Left ventricle myocardium inferior (tissue), 1 donor: ENCODE measurements at places on chromosomes 11 and 22. TPM values are rescaled to one million over a fixed set of nuclear protein-coding genes. Genes with fewer than 3 reads are reported as not detected.
A peak's percentile ranks its signal among the peaks of the same experiment; 100 is the strongest.

GRCh38 chr11:134945993-134946392, 534.0 kb upstream of the B3GAT1 start:
- no peak for DNase-seq
- no peak overlapping the region for H3K27ac ChIP-seq
- H3K4me1 ChIP-seq, result peaks cover 17% of the 10 kb centered on the region
- peaks cover 49% of the 10 kb centered on the region for H3K27me3 ChIP-seq
- no peaks in the 10 kb centered on the region for H3K36me3 ChIP-seq

DNA sequence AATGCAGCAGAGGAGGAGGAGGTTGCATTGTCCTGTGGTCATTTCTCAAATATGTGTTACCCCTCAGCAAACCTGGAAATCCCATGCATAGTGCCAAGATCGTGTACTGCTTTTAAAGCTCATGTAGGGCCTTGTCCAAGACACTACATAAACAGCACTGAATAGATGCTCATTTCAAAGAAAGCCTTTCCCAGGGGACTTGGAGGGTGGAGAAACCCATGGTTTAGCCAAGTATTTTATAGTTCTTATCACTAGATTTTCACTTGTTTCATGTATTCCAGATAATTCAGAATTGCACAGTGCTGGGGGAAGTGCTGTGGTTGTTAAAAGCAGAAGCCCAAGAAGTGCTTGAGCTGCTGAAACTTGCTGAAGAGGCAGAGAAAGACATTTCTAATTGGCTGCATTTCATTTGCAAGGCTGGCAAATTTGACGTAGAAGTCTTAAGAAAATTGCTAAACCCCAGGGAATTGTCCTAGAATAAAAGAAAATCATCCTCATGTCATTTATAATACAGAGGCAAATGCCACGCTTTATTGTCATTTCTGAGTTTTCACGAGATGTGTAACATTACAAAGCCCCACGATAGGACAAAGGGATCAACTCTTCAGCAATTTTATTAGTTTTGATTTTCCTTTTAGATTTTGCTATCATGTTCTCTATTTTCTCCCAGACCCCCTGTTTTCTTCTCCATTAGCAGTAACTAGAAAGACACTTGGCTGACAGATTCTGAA, 20.1 kb downstream of the CSRP3 start:
- peaks cover 19% of the 10 kb centered on the region for H3K4me1 ChIP-seq
- H3K27me3 ChIP-seq, result no peaks in the 10 kb centered on the region
- H3K27ac ChIP-seq, result no peak overlapping the region
- H3K36me3 ChIP-seq, result peaks cover 45% of the 10 kb centered on the region

GRCh38 chr22:37896181-37896592, 9.9 kb upstream of the MICALL1 start:
- no peaks in the 10 kb centered on the region for H3K36me3 ChIP-seq
- no peaks in the 10 kb centered on the region for H3K27me3 ChIP-seq
- H3K4me3 ChIP-seq, result no peak overlapping the region
- H3K27ac ChIP-seq, result peak overlapping the region; percentile 72
- no peak for DNase-seq
- peaks cover 48% of the 10 kb centered on the region for H3K4me1 ChIP-seq

DNA sequence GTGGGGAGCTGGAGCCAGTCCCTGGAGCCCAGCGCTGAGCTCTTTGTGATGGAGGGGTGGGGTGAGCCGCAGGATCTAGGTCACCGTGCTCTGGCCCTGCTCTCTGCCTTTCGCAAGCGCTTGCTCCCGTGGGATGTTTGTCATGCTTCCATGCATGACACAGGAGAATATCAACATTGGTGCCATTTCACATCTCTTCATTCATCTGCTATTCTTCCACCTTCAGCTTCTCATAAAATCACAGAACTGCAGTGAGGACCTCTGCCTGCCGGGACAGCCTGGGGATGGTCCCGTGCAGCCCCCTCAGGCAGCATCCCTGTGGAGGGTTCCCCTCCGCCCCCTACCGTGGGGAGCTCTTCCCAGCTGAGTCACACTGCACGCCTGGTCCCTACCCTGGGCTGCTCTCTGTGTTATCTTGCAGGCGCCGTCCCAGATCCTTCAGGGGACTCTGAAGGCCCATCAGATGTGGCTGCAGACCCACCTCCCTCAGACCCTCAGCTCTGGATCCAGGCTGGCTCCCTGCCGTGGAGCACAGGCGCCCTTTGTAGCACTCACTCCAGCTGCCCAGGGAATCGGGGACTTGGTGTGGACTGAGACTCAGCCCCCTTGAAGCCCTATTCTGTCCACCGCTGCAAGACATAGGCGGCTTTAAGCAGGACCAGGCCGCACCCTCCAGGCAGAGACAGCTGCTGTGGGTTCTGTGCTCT, 5.1 kb upstream of the SEPTIN5 start:
- peak; percentile 66 for DNase-seq
- H3K27ac ChIP-seq, result no peak overlapping the region
- H3K27me3 ChIP-seq, result peaks cover 50% of the 10 kb centered on the region
- H3K4me3 ChIP-seq, result no peak overlapping the region
- peaks cover 15% of the 10 kb centered on the region for H3K4me1 ChIP-seq
- H3K36me3 ChIP-seq, result no peaks in the 10 kb centered on the region

DNA sequence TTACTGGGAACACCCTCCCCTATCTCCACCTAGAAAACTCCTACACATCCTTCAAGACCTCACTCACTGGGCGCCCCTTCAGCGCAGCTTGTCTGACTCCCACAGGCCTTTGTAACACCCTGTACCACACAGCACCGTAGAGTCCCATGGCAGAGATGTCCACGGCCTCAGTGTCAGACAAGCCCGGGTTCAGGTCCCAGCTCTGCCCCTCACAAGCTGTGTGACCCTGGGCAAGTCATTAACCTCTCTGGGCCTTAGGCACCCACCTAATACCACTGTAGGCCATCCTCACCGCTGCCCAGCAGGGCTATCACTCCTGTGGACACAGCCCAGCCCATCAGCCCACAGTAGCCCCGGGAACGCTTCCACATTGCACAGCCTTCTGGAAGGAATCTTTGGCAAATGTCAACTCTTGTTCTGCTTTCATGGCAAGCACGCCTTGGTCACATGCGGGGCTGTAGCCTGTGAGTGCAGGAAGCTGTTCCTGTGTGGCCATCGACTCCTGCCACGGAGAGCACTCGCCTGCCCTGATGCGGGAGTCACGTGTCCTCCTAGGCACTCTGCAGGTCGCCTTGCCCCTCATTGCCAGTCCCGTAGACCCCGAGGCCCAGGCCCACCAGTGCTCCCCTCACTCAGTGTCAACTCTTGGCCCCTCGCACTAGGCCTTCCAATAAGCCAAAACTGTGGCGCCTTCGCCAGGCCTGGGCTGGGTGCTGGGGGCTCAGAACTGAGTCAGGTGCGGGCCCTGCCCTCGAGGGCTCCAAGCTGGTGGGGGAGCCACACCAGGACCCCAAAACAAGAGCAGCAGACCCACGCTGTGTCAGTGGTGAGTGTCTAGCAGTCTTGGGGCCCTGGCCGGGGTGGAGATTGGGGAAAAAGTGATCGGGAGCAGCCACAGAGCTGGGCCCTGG, 32.9 kb upstream of the RFPL3 start:
- DNase-seq, result no peak
- H3K27ac ChIP-seq, result no peak overlapping the region
- H3K27me3 ChIP-seq, result peaks cover 16% of the 10 kb centered on the region
- H3K36me3 ChIP-seq, result no peaks in the 10 kb centered on the region

DNA sequence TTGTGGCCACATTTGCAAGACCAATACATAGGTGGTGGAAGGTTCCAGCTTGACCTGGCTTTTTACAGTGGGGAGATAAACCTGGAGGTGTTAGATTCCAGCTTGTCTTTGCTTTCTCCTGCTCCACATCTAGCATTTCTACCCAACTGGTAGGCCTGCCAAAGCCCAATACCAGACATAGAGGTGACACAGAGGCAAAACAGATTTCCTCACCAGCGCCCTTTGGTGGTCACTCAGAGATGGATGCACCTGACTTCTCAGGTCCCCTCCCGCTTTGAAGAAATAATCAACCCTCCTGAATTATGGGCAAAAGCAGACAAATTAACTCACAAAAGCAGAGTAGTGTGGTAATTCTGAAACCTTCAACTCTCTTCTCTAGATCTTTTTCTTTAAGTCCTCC, 1356.2 kb downstream of the FAM181B start:
- H3K36me3 ChIP-seq, result no peaks in the 10 kb centered on the region
- H3K27me3 ChIP-seq, result no peaks in the 10 kb centered on the region
- no peak for DNase-seq
- no peak overlapping the region for H3K4me3 ChIP-seq
- H3K27ac ChIP-seq, result no peak overlapping the region

GRCh38 chr11:92111287-92111686, 113.3 kb upstream of the FAT3 start:
- H3K27ac ChIP-seq, result no peak overlapping the region
- no peaks in the 10 kb centered on the region for H3K36me3 ChIP-seq
- H3K4me3 ChIP-seq, result no peak overlapping the region
- peaks cover 6% of the 10 kb centered on the region for H3K27me3 ChIP-seq
- H3K4me1 ChIP-seq, result no peaks in the 10 kb centered on the region
- DNase-seq, result no peak

GRCh38 chr11:15278128-15278527, 163.4 kb downstream of the INSC start:
- no peak overlapping the region for H3K27ac ChIP-seq
- DNase-seq, result no peak
- H3K36me3 ChIP-seq, result no peaks in the 10 kb centered on the region
- H3K27me3 ChIP-seq, result peaks cover 27% of the 10 kb centered on the region
- H3K4me1 ChIP-seq, result no peaks in the 10 kb centered on the region

DNA sequence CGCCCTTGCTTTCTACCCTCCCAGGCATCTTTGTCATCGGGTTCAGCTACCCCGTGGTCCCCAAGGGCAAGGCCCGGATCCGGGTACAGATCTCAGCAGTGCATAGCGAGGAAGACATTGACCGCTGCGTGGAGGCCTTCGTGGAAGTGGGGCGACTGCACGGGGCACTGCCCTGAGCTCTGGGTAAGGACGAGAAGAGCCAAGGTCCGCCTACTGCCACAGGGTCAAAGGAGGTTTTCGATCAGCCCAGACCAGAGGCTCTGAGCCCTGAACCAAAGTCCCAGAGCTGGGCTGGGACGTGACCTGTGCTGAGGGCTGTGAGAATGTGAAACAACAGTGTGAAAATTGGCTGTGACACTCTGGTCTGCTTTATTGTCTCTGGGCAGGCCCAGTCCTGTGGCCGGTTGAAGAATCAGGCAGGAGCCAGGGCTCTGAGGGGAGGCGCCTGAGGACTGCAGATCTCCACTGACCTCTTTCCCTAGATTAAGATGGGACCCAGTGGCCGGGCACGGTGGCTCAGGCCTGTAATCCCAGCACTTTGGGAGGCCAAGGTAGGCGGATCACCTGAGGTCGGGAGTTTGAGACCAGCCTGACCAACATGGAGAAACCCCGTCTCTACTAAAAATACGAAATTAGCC, 6.5 kb upstream of the GALR3 start:
- DNase-seq, result no peak
- peaks cover 20% of the 10 kb centered on the region for H3K4me1 ChIP-seq
- H3K4me3 ChIP-seq, result no peak overlapping the region
- H3K27ac ChIP-seq, result no peak overlapping the region
- H3K36me3 ChIP-seq, result peaks cover 14% of the 10 kb centered on the region

DNA sequence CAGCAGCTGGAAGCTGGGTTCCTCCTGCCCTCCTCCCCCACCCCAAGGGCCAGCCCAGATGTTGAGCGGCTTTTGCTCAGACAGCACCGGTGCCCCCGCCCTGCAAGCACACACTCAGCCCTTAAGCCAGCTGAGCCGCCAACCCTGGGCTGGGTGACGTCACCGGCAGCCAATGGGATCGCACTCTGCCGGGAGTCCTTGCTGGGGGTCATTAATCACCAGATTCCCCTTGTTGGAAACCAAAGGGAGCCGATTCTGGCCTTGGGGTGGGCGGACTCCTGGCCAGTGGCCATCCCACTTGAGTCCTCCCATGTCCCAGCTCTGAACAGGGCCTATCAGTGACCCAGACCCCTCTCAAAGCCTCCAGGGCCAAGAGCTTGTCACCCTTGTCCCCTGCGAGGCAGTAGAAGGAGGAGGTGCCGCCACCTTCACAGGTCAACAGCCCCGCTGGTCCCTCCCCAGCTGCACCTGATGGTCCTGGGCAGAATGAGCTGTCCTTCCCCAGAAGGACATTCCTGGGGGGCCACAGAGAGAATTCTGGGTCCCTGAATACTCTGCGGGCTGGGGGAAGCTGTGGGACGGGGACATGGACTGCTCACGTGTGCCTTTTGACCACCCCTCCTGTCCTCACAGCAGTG, 7.4 kb downstream of the DUSP8 start:
- H3K4me3 ChIP-seq, result no peak overlapping the region
- peak overlapping the region; percentile 76 for H3K27ac ChIP-seq
- no peaks in the 10 kb centered on the region for H3K27me3 ChIP-seq
- peak; percentile 75 for DNase-seq

DNA sequence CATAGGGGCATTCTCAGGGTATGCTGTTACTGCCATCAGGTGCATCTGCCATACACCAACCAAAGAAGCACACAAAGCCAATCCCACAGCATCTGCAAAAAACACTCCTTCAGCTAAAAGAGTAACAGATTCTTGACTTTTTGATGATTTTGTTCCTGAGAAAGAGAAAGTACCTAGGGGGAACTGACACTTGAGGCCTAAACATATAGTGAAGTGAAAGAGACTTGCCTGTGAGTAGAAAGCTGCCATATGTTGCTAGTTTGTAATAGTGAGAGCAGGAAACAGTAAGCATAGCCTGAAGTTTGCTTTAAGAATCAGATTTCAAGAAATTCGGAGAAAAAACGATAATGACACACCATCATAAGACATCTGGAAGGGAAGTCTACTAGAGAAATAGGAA, 97.9 kb upstream of the CTSC start:
- no peaks in the 10 kb centered on the region for H3K4me1 ChIP-seq
- H3K4me3 ChIP-seq, result no peak overlapping the region
- no peak overlapping the region for H3K27ac ChIP-seq
- DNase-seq, result no peak
- H3K27me3 ChIP-seq, result no peaks in the 10 kb centered on the region
- no peaks in the 10 kb centered on the region for H3K36me3 ChIP-seq

The ATM gene
- total RNA-seq, result 30.1 TPM

The MYO18B gene
- 163 TPM for total RNA-seq
